Stimulated activated CD8-positive, alpha-beta memory T cell treated with anti-CD3 and anti-CD28 coated beads, Interleukin-7, amount 100 ng/mL, for 24 hours (primary cell): ENCODE measurements at places on chromosomes 11 and 22.
A peak's percentile ranks its signal among the peaks of the same experiment; 100 is the strongest.

GRCh38 chr11:64887757-64888405, 9.5 kb upstream of the EHD1 start:
- DNase-seq, result peak; percentile 71

DNA sequence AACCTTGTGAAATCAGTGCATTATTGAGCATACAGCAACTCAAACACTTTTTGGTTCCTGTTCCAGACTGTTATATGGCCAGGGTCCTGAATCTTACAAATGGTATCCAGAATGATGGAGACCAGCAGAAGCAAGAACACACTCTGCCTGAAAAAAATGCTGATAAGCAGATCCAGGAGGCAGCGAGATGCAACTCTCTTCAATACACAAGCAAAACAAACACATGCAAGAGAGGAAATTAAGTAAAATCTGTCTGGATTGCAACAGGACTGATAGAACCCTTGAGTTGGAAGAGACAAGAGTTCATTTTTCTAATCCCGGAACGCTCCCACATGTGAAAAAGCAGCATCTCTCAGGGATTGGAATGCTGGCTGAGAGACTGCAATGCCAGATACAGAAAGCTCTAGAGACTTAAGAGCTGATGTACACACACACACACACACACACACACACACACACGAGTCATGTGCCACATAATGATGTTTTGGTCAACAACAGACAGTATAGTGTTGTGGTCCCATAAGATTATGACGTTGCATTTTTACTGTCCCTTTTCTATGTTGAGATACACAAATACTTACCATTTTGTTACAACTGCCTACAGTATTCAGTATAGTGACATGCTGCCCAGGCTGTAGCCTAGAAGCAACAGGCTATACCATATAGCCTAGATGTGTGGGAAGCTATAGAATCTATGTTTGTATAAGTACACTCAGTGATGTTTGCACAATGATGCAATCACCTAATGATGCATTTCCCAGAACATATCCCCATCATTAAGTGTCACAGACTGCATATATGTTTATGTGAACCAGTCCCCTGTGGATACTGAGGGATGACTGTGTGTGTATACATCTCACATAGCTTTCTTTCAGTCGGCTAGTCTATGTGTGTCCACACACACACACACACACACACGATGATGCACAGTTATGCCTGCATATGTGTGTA, 406.6 kb downstream of the LARGE1 start:
- DNase-seq, result no peak

GRCh38 chr11:27464289-27464696, 8.3 kb downstream of the LGR4 start:
- no peak for DNase-seq

DNA sequence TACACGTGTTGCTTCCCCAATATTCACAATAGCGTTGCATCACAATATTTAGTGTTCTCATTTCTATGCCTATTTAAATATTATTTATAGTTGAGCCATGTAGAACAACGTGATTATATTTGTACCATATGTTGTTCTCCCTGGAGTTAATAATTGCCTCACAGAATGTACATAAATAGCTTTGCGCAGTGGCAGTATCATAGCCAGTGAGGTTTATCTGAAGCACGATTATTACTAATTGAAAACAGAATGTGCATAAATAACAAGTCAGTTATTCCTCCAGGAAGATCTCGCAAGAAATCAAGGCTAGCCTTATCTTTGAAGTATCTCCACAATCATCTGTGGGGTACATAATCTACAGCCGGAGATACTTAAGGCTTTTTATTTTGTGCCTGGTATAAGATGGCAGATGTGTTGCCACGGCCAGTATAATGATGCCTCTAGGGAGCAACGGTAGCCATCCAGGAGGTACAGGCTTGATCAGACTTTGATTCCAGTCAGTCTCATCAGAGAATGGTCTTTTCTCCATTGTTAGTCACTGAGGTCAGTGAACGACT, 197.5 kb downstream of the MSANTD4 start:
- no peak for DNase-seq

DNA sequence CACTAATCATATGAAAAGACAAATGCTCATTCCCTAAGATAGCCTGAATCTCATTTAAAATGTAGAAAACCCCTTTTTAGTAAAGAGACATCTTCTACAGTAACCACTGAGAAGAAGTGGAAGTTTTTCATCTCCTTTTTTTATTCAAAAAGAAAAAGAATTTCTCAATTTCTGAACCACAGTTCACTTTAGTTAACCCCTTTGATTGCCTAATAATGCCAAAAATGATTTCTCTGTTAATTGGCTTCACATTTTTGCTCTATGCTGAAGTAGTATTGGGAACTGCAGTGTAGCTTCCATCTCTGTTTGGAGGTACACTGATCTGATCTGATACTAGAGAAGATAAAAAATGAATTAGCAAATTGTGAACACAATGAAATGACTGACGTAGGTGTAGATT, 58.3 kb downstream of the CD44 start:
- no peak for DNase-seq

DNA sequence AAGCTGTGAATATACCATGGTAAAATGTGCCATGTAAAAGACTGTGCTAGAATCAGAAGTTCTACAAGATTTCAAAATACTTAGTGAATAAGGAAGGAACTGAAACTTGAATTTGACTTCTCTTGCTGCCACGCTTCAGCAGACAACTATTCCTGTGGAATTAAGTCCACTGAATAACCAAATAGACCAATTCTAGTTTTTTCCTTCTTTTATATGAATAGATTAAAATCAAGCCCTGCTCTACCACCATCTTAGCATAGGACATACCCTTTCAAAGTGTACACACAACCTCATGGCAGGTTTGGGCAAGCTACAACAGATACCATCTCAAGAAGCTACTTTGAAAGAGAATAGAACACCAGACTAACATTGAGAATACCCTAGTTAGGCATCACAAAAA, 23.4 kb upstream of the CLNS1A start:
- DNase-seq, result no peak

- DNase-seq, result peak; percentile 4
These were observed 85.5 kb downstream of the ENTHD1 start for GRCh38 chr22:39808081-39808480.

DNA sequence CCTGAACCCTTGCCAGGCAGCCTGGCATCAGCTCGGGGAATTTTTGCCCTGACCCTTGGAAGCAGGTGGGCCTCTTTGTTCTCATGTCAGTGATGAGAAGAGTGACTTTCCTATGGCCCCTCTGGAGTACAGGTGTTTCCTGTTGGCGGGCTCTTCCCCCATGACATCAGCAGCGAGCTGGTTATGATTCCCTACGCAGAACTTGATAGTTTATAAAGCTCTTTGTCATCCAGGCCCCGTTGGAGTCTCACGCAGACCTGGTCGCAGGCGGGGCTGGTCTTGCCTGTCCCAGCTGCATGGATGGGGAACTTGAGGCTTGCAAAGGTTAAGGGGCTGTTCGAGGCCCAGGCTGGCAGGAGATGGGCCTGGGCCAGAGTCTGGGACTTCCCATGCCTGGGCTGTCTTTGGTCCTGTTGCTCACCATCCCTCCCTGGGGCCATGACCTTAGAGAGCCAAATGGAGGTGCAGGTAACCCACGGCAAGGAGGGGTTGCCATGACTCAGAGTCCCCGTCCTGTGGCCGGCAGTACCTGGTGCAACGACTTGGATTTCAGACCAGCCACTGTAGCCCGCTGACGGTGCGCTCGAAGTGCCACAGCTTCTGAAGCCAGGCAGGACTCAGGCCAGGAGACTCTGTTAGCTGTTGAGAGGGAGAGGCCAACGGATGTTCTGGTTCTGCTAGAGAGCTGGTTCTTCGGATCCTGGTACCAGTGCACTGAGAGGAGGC, 45.9 kb upstream of the PPP6R3 start:
- DNase-seq, result no peak
